ENCODE measurements at places on chromosomes 2 and 18.
A peak's percentile ranks its signal among the peaks of the same experiment; 100 is the strongest.

- DNase-seq = peak; percentile 12
These were observed 82.1 kb downstream of the TNP1 start for GRCh38 chr2:216777637-216778273.

- no peak for DNase-seq
These were observed 21.9 kb upstream of the LOXHD1 start for GRCh38 chr18:46678785-46679399.

GRCh38 chr2:134142903-134143302, 111.0 kb upstream of the MGAT5 start:
- DNase-seq = no peak

GRCh38 chr18:58150772-58151171, 106.7 kb downstream of the NEDD4L start:
- no peak for DNase-seq

GRCh38 chr2:27904405-27904665, 13.8 kb downstream of the BABAM2 start:
- no peak for DNase-seq

- DNase-seq = no peak
These were observed 18.0 kb upstream of the GPR17 start for GRCh38 chr2:127627740-127628571.

GRCh38 chr2:192010073-192010472, 163.2 kb upstream of the CAVIN2 start:
- DNase-seq = no peak

- DNase-seq = no peak
These were observed 1553.4 kb downstream of the LRP1B start for GRCh38 chr2:140577453-140577852.

DNA sequence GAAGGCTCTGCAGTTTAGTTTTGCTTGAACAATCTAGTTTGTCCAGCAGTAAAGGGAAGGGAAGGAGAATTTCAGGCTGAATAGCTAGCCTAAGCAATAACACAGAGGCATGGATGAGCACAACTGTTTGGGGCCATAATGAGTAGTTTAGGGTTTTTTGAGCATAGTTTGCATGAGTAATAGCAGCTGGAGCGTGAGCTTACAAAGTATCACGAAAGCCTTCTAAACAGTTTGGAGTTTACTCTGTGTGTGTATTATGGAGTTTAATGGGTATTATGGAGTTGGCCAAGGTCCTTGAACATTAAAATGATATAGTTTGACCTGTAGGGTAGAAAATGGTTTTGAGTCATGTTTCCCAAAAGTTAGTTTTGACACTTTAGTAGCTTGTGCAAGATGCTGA, 782.3 kb downstream of the ERBB4 start:
- DNase-seq = no peak

DNA sequence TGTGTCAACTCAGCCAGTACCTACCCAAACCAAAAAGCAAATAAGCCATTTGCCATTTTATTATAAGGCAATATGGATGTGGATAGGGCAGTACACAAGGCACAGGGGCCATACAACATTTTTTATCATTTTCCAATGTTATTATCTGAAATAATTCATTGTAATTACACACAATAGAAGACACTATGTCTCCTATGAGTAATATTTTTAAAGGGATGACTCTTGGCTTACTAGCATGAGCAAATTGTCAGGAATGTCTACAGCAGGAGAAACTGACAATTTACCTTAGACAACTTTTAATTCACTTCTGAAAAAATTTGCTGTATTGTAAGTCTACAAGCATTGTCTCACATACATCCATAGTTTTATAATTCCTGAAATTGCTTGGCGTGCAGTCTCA, 1193.9 kb upstream of the CELF4 start:
- DNase-seq = no peak

GRCh38 chr2:142973160-142973821, 95.8 kb downstream of the KYNU start:
- no peak for DNase-seq

GRCh38 chr18:55349685-55350084, 238.3 kb downstream of the TCF4 start:
- no peak for DNase-seq

- no peak for DNase-seq
These were observed 300.3 kb downstream of the MTX2 start for GRCh38 chr2:176569574-176569973.

DNA sequence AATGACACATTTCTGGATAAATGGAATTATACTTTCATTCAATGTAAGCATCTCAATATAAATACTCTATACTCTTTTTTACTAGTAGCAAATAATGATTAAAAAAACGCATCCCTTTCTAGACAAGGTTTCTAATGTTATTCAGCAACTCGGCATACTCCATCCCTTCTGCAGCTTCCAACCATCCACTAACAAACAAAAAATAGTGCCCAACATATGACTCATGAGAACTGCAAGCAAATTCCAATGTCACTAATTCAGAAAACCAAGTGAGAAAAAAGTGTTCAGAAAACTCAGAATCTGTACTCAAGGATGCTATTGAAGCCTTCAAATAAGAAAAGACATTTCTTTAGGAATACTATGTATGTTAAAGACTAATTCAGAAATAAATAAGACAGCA, 140.0 kb downstream of the BAZ2B start:
- DNase-seq = no peak

GRCh38 chr18:35458271-35458670, 39.5 kb downstream of the INO80C start:
- no peak for DNase-seq

DNA sequence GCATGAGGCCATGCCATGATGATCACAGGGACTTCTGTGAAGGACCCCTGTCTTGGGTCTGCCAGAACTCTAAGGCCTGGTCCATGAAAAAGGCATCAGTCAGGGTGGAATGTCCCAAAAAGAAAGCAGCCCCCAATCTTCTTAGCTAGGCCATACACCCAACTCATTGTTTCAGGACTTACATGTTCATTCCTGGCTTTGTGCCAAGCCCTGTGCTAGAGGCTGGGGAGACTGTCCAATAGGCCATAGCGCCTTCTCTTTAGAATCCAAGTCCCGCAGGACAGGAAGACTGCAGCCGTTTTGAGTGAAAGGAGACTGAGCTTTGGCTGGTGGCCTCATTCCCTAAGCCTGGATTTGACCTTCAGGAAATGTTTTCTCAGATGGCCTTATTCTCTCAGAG, 247.3 kb downstream of the PRKCE start:
- no peak for DNase-seq

GRCh38 chr2:241507430-241508239, 749 bp downstream of the STK25 start:
- peak; percentile 5 for DNase-seq

GRCh38 chr2:102025016-102025501, 33.3 kb downstream of the IL1R2 start:
- no peak for DNase-seq

GRCh38 chr2:39390216-39390615, 46.9 kb downstream of the MAP4K3 start:
- DNase-seq = no peak

GRCh38 chr2:172531309-172531708, 24.6 kb upstream of the PDK1 start:
- no peak for DNase-seq

DNA sequence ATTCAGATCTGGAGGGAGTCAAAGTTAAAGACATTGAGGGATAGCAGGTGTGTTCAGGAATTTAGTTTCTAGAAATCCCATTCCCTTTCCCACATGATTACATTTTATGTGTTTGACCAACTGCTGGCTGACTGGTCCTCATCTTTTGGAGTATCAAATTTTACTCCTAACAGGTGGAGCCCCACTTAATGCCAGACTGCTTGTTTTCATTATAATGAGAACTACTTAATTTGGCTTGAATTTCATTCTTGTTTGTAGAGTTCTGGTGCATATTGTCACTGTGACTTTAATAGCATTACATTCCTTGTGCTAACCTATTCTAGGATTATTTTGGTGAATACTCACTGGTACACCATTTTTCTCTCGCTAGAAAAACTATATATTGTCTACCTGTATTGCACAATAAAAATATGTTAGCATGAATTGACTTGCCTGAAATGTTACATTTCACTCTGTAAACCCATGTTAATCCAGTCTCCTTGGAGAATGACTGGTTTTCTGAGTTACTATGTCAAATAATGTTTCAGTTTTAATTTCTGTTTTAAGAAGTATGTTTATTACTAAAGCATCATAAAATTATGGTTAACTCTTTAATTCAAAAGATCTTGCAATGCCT, 98.2 kb downstream of the TANC1 start:
- no peak for DNase-seq

DNA sequence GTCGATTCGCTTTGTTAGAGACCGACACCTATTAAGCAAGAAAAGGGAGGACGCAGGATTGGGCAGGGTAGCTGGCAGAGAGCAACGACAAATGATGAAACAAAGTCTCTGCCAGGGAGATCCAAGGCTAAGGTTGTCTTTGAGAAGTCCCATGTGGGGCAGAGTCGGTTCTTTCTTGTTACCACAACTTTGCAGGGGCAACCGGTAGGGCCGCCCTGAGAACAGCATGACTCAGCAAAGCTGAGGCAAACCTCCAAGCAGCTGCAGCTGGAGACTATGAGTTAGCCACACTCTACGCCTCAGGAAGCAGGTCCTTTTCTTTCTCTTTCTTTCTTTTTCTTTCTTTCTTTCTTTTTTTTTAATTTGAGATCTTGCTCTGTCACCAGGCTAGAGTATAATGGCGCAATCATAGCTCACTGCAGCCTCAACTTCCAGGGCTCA, 452.3 kb upstream of the ID2 start:
- no peak for DNase-seq
